ENCODE measurements at places on chromosomes 3 and 15.

DNA sequence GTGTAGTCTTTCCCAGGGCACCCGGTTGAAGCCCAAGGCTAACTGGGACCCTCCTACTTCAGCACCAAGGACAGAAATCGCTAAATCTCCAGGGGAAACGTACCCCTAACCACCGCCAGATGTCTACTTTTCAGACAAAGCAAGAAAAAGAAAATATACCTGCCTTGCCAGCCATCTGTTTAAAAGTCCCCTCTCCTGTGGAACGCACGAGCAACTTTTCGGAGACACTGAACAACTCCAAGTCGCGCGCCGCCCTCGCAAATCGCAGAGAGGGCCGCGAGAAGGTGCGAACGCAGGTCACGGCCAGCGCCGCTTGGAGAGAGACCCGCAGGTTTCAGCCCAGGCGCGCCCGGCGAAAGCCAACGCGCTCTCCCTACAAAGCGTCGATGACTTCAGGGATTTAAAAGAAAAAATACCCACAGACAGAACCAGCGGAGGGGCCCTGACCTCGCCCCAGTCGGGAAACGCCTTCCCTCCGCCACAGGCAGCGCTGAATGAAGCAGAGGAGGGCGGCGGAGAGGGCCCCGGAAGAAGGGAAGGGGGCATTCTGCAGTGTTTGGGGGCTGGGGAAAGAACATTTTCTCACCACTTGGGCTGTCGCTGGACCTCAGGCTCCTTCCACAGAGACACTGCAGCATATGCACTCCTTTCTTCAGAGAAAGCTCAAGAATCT is 213.1 kb downstream of the FGF12 start:
- peak; percentile 22 for DNase-seq
- no peaks in the 10 kb centered on the region for H3K36me3 ChIP-seq
- peak overlapping the region; percentile 36 for H3K4me3 ChIP-seq
- H3K27ac ChIP-seq, result no peak overlapping the region

- no peak overlapping the region for H3K27ac ChIP-seq
- no peaks in the 10 kb centered on the region for H3K36me3 ChIP-seq
- peaks cover 6% of the 10 kb centered on the region for H3K4me1 ChIP-seq
Measured at GRCh38 chr3:27428446-27428845, 55.7 kb downstream of the SLC4A7 start.

DNA sequence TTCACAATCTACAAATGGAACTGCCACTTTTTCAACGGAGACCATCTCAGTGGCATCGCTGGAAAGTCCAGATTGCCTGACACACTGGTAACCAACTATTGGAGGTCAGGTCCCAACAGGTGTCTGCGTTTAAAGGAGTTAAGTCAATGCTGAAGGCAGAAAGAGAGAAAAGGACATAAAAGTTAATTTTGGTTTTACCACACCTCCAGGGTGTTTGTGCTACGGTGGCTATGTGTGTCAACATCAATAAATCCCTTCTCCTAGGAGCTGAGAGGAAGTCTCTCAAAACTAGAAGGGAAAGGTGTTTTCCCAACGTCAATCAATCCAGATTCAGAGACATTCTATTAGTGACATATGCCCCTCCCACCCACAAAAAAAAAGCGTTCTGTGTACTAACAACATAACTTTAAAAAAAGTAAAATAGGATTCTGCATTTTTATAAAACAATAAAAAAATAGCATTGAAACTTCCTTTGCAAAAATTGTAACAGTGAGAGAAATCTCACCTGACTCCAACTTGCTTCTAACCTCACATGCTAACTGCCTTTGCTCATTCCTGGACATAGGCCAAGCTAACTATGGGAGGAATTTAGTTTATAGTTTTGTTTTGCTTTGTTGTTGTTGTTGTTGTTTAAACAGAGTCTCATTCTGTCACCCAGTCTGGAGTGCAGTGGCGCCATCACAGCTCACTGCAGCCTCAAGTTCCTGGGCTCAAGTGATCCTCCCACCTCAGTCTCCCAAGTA is 58.7 kb downstream of the GATM start:
- no peak overlapping the region for H3K27ac ChIP-seq
- DNase-seq, result no peak
- no peaks in the 10 kb centered on the region for H3K36me3 ChIP-seq
- H3K27me3 ChIP-seq, result no peaks in the 10 kb centered on the region
- no peak overlapping the region for H3K4me3 ChIP-seq
- no peaks in the 10 kb centered on the region for H3K4me1 ChIP-seq

- H3K4me3 ChIP-seq, result no peak overlapping the region
- no peaks in the 10 kb centered on the region for H3K27me3 ChIP-seq
- H3K4me1 ChIP-seq, result no peaks in the 10 kb centered on the region
- no peak overlapping the region for H3K27ac ChIP-seq
- DNase-seq, result no peak
- H3K36me3 ChIP-seq, result no peaks in the 10 kb centered on the region
Measured at GRCh38 chr15:27272427-27272826, 301.4 kb downstream of the GABRG3 start.

- H3K27me3 ChIP-seq, result no peaks in the 10 kb centered on the region
- no peak overlapping the region for H3K27ac ChIP-seq
- no peak for DNase-seq
- no peaks in the 10 kb centered on the region for H3K4me1 ChIP-seq
Measured at GRCh38 chr15:82699726-82700125, 9.9 kb downstream of the AP3B2 start.

DNA sequence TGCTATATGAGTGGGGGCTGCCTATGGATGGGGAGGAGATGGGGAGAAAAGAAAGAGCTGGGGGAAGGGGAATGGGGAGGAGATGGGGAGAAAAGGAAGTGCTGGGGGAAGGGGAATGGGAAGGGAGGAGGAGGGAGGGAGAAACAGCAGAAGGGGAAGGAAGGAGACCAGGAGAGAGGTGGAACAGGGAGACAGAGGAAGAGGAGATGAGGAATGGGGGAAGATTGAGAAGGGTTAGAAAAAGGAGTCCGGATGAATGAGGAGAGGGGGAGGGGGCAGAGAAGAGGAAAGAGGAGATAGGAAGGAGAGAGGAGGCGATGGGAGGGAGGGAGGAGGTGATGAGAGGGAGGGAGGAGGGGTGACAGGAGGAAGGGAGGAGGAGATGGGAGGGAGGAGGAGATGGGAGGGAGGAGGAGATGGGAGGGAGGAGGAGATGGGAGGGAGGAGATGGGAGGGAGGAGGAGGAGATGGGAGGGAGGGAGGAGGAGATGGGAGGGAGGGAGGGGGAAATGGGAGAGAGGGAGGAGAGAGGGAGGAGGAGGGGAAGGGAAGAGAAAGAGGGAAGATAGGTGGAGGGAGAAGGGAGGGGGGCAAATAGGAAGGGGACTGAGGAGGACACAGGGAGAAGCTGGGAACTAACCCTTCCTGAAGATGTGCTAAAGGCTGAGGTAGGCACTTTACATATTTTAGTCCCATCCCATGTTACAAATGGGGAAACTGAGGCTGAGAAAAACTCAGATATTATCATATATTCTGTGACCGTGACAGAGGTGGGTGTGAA is 6.6 kb upstream of the BCL2L10 start:
- no peaks in the 10 kb centered on the region for H3K27me3 ChIP-seq
- H3K36me3 ChIP-seq, result no peaks in the 10 kb centered on the region
- no peaks in the 10 kb centered on the region for H3K4me1 ChIP-seq
- DNase-seq, result no peak
- H3K27ac ChIP-seq, result no peak overlapping the region
- H3K4me3 ChIP-seq, result no peak overlapping the region

- no peak overlapping the region for H3K27ac ChIP-seq
- DNase-seq, result no peak
- H3K36me3 ChIP-seq, result no peaks in the 10 kb centered on the region
Measured at GRCh38 chr3:145089337-145089736, 1071.6 kb downstream of the PLOD2 start.

DNA sequence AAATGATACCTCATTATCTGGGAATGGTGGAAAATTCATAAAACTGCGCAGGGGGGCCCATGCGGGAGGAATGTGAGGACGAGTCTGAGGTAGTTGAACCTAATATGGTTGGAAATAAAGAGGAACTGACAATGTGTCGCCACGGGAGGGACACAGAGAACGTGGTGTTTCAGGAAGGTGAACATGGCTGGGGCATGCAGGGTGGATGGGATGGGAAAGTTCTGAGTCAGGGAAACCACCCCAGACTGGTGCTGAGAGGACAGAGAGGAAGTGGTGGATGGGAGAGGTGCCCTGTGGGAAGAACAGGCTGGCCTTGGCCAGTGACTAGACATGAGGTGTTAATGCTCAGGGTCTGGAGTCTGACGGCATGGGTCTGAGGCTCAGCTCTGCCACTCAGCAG is 137.1 kb upstream of the WNT5A start:
- no peaks in the 10 kb centered on the region for H3K36me3 ChIP-seq

- peaks cover 4% of the 10 kb centered on the region for H3K36me3 ChIP-seq
- H3K4me1 ChIP-seq, result peaks cover 45% of the 10 kb centered on the region
- H3K27ac ChIP-seq, result peak overlapping the region; percentile 69
- no peak overlapping the region for H3K4me3 ChIP-seq
Measured at GRCh38 chr3:50242851-50243542, 7.0 kb downstream of the GNAI2 start.

GRCh38 chr3:187098923-187099512 is 40.3 kb downstream of the RPL39L start:
- no peaks in the 10 kb centered on the region for H3K27me3 ChIP-seq
- H3K27ac ChIP-seq, result no peak overlapping the region
- H3K4me1 ChIP-seq, result peaks cover 17% of the 10 kb centered on the region
- no peak for DNase-seq
- no peaks in the 10 kb centered on the region for H3K36me3 ChIP-seq

DNA sequence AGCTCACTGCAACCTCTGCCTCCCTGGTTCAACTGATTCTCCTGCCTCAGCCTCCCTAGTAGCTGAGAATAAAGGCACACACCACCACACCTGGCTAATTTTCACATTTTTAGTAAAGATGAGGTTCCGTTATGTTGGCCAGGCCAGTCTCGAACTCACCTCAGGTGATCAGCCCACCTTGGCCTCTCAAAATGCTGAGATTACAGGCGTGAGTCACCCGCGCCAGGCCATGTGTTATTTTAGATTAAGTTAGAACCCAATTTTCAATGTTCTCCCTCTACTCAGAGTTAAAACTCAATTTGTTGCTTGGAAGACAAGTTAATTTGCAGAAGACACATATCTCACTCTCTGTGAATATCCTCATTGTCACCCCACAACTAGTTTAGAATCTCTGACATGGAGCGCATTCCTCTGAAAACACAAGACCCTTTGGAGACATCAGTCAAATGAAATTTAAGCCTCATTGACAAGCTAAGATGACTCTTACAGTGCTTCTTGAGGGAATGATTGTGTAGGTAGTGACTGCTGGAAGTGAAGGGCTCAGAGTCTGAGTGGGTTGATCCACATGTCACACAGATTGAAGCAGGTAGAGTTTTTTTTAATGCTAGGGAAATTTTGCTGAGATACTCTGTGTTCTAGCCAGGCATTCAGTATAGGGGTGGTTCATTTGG is 60.6 kb upstream of the FRMD4B start:
- H3K27ac ChIP-seq, result no peak overlapping the region
- H3K4me3 ChIP-seq, result no peak overlapping the region
- no peak for DNase-seq
- H3K36me3 ChIP-seq, result no peaks in the 10 kb centered on the region
- H3K4me1 ChIP-seq, result peaks cover 38% of the 10 kb centered on the region

DNA sequence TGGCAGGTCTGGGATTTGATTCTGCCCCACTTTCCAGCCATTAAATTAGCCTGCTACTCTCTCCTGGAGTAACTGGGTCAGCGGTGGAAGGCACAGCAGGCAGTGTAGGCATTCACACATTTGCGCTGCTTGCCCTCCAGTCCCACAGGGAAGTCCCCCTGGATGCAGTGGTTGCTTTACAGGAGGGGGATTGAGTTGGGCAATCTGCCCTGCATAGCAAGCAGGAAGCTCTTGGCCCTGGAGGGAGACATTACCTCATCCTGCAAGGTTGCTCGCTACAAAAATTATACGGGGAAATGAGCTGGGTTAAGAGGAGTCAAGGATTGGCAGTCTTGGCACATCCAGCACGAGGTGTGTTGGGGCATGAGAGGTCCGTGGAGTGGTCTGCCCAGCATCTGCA is 14.8 kb downstream of the MCM2 start:
- peaks cover 2% of the 10 kb centered on the region for H3K36me3 ChIP-seq
- peak overlapping the region; percentile 50 for H3K27ac ChIP-seq
- H3K4me1 ChIP-seq, result peaks cover 16% of the 10 kb centered on the region
- DNase-seq, result peak; percentile 70
- no peaks in the 10 kb centered on the region for H3K27me3 ChIP-seq

GRCh38 chr15:39752246-39752645 is 30.4 kb downstream of the FSIP1 start:
- H3K27ac ChIP-seq, result no peak overlapping the region
- no peaks in the 10 kb centered on the region for H3K4me1 ChIP-seq
- no peaks in the 10 kb centered on the region for H3K27me3 ChIP-seq
- H3K36me3 ChIP-seq, result no peaks in the 10 kb centered on the region
- no peak overlapping the region for H3K4me3 ChIP-seq
- no peak for DNase-seq

GRCh38 chr3:186171521-186171920 is 62.6 kb upstream of the ETV5 start:
- no peak for DNase-seq
- H3K27me3 ChIP-seq, result no peaks in the 10 kb centered on the region
- no peaks in the 10 kb centered on the region for H3K36me3 ChIP-seq
- H3K27ac ChIP-seq, result no peak overlapping the region

DNA sequence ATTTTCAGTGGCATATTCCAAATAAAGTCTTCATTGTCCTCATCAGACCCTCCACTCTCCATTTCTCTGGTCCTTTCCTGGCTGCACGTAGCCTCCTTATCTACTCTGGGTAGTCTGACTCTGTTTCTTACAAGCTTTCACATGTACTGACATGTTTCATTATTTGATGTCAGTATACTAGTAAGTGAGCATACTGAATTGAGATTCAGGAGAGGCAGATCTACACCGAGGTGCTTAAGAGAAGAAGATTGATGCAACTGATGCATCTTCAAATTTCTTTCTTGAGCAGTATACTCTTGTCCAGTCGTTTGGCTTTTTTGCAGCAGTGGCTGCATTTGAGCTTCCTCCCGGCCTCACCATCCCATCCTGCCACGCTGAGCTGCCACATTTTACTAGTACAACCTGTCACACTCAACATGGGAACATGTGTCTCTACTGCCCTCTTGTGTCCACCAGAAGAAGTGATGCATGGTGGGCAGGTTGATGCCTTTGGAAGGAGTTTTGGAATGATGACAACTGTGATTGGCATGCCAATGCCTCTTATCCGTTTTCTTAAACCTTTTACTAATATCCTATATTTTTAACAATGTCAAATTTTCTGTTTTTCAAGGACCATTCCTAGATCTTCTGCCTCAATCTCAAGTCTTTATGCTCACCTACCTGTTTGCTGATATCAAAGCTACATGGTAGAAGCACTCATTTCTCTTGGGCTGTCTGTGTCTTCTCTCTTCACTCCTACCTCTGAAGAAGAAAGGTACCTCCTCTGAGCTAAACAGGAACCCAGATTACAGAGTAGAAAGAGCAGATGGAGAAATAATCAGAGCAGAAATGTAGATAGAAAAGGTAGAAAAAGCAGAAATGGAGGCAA is 38.7 kb downstream of the GUCA1C start:
- H3K4me3 ChIP-seq, result no peak overlapping the region
- no peaks in the 10 kb centered on the region for H3K27me3 ChIP-seq
- no peaks in the 10 kb centered on the region for H3K36me3 ChIP-seq
- no peak overlapping the region for H3K27ac ChIP-seq

- H3K27ac ChIP-seq, result no peak overlapping the region
- H3K4me3 ChIP-seq, result no peak overlapping the region
- no peaks in the 10 kb centered on the region for H3K4me1 ChIP-seq
- H3K36me3 ChIP-seq, result no peaks in the 10 kb centered on the region
Measured at GRCh38 chr3:98612587-98612986, 19.2 kb upstream of the CPOX start.

- no peak overlapping the region for H3K27ac ChIP-seq
- peaks cover 63% of the 10 kb centered on the region for H3K4me1 ChIP-seq
- H3K4me3 ChIP-seq, result no peak overlapping the region
- no peaks in the 10 kb centered on the region for H3K27me3 ChIP-seq
Measured at GRCh38 chr15:98718426-98719136, 70.2 kb downstream of the IGF1R start.

All from thyroid gland (tissue), 4 donors.